ENCODE measurements at places on chromosomes 1 and 21.

- no peak for DNase-seq
These were observed 333.9 kb downstream of the CAMTA1 start for GRCh38 chr1:7119156-7119555.

GRCh38 chr1:115452600-115453329, 114.7 kb upstream of the NGF start:
- no peak for DNase-seq

- DNase-seq: no peak
These were observed 314.1 kb downstream of the DISC1 start for GRCh38 chr1:231940701-231941100.

DNA sequence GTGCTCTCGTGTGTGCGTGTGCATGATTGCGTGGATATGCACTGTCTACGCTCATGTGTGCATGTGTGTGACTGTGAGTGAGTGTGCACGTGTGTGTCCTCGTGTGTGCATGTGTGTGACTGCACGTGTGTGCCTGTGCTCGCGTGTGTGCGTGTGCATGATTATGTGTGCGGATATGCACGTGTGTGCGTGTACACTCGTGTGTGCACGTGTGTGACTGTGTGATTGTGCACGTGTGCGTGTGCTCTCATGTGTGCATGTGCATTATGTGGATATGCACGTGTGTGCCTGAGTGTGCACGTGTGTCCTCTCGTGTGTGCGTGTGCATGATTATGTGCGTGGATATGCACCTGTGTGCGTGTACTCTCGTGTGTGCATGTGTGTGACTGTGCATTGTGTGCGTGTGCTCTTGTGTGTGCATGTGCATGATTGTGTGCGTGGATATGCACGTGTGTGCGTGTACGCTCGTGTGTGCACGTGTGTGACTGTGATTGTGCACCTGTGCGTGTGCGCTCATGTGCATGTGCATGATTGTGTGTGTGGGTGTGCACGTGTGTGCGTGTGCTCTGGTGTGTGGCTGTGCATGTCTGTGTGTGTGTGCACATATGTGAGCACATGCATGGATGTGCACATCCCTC, 2.2 kb downstream of the MMEL1 start:
- no peak for DNase-seq

- DNase-seq: no peak
These were observed 183.3 kb downstream of the KCNJ6 start for GRCh38 chr21:37732927-37733326.

DNA sequence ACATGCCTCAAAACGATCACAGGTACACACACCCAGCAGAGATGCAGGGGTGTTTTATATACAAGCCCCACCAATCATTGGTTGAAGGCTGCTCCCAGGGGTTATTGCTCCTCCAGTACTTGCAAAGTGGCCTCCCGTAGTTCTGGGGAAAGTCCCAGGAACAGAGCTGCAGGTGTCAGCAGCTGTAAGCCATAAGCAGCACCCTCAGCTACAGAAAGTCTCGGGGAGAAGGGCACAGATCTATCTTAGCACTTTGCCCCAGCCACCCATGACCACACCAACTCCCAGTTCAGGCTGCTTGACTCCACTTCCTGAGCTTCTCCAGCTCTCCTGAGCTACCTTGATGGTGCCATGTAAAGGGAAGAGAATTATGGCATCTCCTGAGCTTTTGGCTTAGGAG, 222.7 kb upstream of the GJB5 start:
- no peak for DNase-seq

Data from T-helper 1 cell (primary cell).